ENCODE measurements at places on chromosomes 5 and 9.

GRCh38 chr5:77957-78804 is 13.8 kb upstream of the PLEKHG4B start:
- H3K4me3 ChIP-seq = no peak overlapping the region
- no peak for DNase-seq
- no peak overlapping the region for H3K27ac ChIP-seq
- H3K4me1 ChIP-seq = no peaks in the 10 kb centered on the region

DNA sequence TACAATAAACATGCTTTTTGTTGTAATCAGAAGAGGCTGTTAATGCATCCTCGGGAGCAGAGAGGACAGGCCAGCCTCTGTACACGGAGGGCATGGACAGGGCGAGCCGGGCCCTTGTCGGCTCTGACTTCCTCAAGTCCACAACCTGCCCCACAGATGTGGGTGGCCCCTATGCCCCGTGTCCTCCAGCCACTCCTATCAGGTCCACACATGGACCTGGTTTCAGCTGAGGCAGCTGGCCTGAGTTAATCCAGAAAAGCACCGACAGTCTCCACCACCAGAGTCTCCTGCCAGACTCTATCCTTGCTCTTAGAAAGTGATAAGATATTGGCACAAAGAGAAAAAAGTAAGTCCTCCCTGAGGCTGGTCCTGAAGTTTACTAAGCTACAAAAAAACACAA is 52.4 kb upstream of the PHYKPL start:
- no peak overlapping the region for H3K4me3 ChIP-seq
- H3K27ac ChIP-seq = no peak overlapping the region
- H3K4me1 ChIP-seq = no peaks in the 10 kb centered on the region
- no peaks in the 10 kb centered on the region for H3K27me3 ChIP-seq
- no peak for DNase-seq
- no peaks in the 10 kb centered on the region for H3K36me3 ChIP-seq

DNA sequence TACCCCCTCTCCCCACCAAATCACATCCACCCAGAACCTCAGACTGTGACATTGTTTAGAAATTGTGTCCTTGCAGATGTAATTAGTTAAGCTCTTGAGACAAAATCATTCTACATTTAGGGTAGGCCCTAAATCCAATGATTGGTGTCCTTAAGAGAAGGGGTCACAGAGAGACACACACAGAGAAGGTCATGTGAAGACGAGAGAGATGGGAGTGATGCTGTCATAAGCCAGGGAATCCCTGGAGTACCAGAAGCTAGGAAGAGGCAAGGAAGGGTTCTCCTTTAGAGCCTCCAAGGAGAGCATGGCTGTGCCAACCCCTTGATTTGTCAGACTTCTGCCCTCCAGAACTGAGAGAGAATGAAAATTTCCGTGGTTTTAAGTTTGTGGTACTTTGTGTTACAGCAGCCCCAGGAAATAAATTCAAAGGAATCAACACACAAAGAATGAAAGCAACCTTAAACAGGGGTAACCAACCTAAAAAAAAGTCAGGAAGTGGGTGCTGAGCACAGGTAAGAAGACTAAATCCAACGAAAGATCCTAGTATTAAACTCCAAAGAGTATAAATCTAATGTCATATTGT is 33.6 kb downstream of the TIMD4 start:
- no peaks in the 10 kb centered on the region for H3K36me3 ChIP-seq
- no peak for DNase-seq
- no peak overlapping the region for H3K27ac ChIP-seq
- H3K4me1 ChIP-seq = no peaks in the 10 kb centered on the region

DNA sequence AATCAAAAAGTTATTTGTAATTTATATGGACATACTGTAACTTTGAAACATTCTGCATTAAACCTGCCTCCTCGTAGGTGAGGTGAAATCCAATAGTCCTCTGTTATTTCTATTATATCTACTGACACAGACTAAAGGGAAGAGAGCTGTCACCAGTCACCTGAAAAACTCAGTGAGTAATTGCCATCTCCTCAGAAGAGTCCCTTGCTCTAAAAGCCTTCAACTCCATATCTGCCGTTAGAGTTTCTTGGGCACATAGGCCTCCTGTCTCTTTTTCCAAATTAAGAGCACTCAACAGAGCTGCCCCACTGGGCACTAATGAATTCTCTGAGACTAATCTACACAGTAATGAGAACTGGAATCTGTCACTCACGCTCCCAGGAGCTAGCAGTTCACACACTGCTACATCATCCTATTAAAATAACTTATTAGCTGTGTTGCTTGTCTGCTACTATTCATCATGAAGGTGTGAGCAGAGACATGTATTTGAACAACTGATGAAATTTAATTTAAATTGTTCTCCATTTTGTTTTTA is 67.3 kb upstream of the VCAN start:
- H3K27ac ChIP-seq = no peak overlapping the region
- H3K27me3 ChIP-seq = no peaks in the 10 kb centered on the region
- no peaks in the 10 kb centered on the region for H3K36me3 ChIP-seq
- H3K4me1 ChIP-seq = no peaks in the 10 kb centered on the region

GRCh38 chr5:125700380-125700861 is 722.8 kb upstream of the GRAMD2B start:
- no peak overlapping the region for H3K27ac ChIP-seq
- no peaks in the 10 kb centered on the region for H3K27me3 ChIP-seq
- H3K4me1 ChIP-seq = no peaks in the 10 kb centered on the region

- DNase-seq = no peak
- H3K27me3 ChIP-seq = no peaks in the 10 kb centered on the region
- H3K4me1 ChIP-seq = no peaks in the 10 kb centered on the region
Measured at GRCh38 chr5:36722900-36723299, 116.5 kb downstream of the SLC1A3 start.

DNA sequence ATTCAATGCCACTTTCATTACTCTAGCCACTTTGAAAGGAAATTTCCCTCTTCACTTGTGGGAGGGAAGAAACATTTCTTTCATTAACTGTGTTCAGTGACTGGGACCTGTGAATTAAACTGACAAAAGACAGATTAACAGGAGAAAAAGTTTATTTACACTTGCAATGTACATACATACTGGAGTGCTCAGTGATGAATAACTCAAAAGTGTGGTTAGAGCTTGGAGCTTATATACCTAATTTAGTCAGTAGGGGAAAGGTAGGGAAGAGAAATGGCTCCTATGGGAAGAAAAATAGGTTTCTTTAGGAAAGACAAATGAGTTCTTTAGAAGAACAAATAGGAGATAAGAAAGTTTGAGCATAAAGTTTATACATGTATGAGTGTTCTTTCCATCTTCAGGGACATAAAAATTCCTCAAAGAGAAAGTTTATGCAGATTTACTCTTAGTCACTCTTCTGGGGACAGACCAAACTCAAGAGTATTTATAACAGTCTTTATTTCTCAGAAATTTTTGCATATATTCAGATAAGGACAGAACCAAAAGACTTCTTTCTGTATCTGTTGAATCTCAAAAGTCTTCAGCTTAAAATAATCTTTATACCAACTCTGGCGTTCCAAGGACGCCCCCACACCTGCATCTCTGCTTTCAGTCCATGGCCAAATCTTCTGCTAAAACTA is 120.0 kb upstream of the RAI14 start:
- H3K27me3 ChIP-seq = no peaks in the 10 kb centered on the region
- no peaks in the 10 kb centered on the region for H3K36me3 ChIP-seq
- no peak overlapping the region for H3K27ac ChIP-seq
- DNase-seq = no peak
- H3K4me1 ChIP-seq = no peaks in the 10 kb centered on the region

- no peaks in the 10 kb centered on the region for H3K4me1 ChIP-seq
- no peak overlapping the region for H3K27ac ChIP-seq
- H3K27me3 ChIP-seq = peaks cover 5% of the 10 kb centered on the region
- H3K4me3 ChIP-seq = no peak overlapping the region
- DNase-seq = no peak
- H3K36me3 ChIP-seq = no peaks in the 10 kb centered on the region
Measured at GRCh38 chr5:148699028-148699427, 44.7 kb upstream of the HTR4 start.

DNA sequence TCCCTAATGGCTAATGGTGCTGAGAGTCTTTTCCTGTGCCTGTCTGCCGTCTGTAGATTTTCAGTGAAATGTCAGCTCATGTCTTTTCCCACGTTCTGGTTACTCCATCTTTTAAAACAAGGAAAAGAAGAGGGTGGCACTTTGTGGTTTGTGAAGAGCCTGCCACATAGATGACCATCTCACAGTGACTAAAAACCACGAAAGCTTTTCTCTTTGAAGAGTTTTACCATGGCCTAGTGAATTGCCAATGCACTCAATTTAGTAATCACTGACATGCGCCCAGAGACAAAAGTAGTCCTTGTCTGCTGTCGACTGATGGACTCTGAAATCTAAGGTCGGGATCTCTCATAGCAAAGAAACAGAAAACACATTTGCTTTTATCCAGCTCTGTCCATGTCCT is 50.4 kb downstream of the SPATA31C2 start:
- no peaks in the 10 kb centered on the region for H3K4me1 ChIP-seq
- no peak overlapping the region for H3K27ac ChIP-seq
- no peak overlapping the region for H3K4me3 ChIP-seq
- H3K27me3 ChIP-seq = no peaks in the 10 kb centered on the region

- H3K36me3 ChIP-seq = no peaks in the 10 kb centered on the region
- H3K27ac ChIP-seq = no peak overlapping the region
Measured at GRCh38 chr9:79129865-79130480, 441.8 kb upstream of the TLE4 start.

DNA sequence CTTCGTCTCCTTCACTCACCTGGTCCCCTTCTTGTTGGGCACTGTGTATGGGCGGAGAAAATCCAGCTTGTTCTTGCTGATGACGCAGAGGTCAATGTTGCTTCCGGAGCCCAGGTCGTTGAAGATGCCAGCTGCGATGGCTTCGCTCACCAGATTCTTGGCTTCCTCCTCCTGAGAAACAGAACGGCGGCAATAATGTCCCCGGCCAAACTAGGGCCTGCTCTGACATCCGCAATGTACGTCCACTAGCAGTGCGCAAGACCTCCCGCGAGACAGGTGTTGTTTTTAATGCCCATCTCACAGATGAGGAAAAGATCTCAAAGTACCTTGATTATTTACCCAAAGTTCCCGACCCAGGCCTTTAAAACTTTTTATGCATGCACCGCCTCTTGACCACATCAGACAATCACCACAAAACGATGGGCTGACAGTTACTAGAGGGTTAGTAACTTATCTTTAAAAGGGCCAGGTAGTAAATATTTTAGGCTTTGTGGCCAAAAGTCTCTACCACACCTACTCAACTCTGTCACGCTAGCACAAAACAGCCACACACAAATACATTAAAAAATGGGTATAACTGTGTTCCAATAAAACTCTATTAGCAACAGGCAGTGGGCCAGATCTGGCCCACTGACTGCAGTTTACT is 58.4 kb downstream of the PSMB7 start:
- H3K4me1 ChIP-seq = no peaks in the 10 kb centered on the region
- H3K27me3 ChIP-seq = no peaks in the 10 kb centered on the region
- no peak overlapping the region for H3K4me3 ChIP-seq
- no peak overlapping the region for H3K27ac ChIP-seq
- DNase-seq = no peak
- H3K36me3 ChIP-seq = peaks cover 2% of the 10 kb centered on the region

GRCh38 chr9:83639266-83639665 is 16.3 kb downstream of the IDNK start:
- no peaks in the 10 kb centered on the region for H3K4me1 ChIP-seq
- no peak overlapping the region for H3K27ac ChIP-seq
- DNase-seq = no peak

GRCh38 chr5:169979871-169980270 is 424 bp downstream of the INSYN2B start:
- H3K4me1 ChIP-seq = no peaks in the 10 kb centered on the region
- no peaks in the 10 kb centered on the region for H3K27me3 ChIP-seq
- peak overlapping the region; percentile 60 for H3K27ac ChIP-seq
- peak overlapping the region; percentile 59 for H3K4me3 ChIP-seq

DNA sequence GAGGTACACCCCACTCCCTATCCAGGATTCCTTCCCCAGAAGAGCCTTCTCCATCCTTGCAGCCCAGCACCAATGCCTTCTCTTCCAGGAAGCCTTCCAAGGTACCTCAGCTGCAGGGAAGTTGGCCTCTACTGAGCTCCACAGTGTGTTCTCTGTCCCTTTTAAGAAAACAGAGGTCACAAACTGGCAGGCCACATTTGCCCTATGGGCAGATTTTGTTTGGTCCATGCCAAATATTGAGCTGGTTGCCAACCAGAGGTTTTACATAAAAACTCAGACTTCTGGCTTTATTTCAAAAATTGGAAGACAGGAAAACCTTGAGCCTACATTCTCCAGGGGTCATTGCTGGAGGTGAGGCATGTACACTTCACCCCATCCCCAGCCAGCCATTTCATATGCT is 9.0 kb upstream of the NDST1 start:
- no peak overlapping the region for H3K4me3 ChIP-seq
- no peak for DNase-seq
- peaks cover 55% of the 10 kb centered on the region for H3K4me1 ChIP-seq
- H3K27me3 ChIP-seq = no peaks in the 10 kb centered on the region

- H3K27ac ChIP-seq = no peak overlapping the region
- no peaks in the 10 kb centered on the region for H3K36me3 ChIP-seq
- no peaks in the 10 kb centered on the region for H3K27me3 ChIP-seq
- H3K4me3 ChIP-seq = no peak overlapping the region
- DNase-seq = no peak
Measured at GRCh38 chr5:11110128-11110527, 349.1 kb upstream of the DAP start.

DNA sequence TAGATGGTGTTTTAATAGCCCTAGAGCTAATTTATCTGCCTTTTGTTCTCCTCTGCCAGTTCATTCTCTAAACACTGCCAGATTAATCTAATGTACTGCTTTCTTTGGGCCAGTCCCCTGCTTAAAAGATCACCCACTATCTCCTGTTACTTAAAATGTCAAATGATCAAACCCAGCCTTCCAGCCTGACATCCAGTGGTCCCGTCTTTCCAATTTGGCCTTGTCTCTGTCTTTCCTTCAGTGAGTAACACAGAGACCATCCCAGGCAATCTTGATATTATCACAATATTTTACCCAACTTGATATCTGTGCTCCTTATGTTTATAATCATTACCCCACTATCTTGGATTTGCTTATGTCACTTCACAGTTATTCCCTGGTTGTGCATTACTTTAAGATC is 12.0 kb downstream of the PRR16 start:
- H3K27ac ChIP-seq = no peak overlapping the region
- no peak for DNase-seq

DNA sequence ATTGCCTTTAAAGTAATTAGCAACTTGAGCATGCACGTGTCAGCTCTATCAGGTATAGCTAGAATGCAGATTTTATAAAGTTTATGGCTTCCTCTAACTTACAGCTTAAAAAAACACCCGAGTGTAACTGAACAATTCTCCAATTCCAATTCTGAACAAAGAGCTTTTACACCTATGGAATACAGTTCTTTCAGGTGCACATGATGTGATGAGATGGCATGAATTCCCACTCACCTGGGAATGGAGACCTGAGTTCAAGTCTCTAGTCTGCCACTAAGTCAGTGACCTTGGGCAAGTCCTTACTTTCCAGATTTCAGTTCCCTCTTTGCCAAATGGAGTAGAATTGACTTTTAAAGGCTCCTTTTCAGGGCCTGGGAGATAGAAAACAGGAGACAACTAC is 1.8 kb downstream of the ZFAND5 start:
- H3K27ac ChIP-seq = peak overlapping the region; percentile 95
- H3K36me3 ChIP-seq = no peaks in the 10 kb centered on the region
- no peaks in the 10 kb centered on the region for H3K4me1 ChIP-seq
- H3K27me3 ChIP-seq = no peaks in the 10 kb centered on the region

Data from breast epithelium (tissue), 4 donors.